ENCODE measurements at places on chromosomes 7 and 10.

- no peak for DNase-seq
Measured at GRCh38 chr7:21639206-21639868, 96.5 kb downstream of the DNAH11 start.

GRCh38 chr10:121522831-121523230 is 75.4 kb downstream of the FGFR2 start:
- no peak for DNase-seq

DNA sequence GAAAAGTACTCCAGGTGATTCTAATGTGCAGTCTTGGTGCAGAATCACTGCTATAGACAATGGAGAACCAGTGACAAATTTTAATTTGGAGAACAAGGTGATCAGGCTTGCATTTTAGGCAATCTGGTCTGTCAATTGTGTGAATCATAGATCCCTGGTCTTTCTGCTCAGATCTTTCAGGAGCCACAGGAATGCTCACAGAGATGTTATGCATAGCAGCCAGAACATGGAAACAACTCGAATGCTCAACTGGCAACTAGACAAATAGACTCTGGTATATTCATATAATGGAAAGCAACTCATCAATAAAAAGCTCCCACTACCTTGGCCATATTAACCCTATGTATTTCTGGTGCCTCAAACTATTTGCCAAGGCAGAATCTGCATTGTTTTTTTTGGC is 209.1 kb downstream of the PHF14 start:
- DNase-seq = no peak

DNA sequence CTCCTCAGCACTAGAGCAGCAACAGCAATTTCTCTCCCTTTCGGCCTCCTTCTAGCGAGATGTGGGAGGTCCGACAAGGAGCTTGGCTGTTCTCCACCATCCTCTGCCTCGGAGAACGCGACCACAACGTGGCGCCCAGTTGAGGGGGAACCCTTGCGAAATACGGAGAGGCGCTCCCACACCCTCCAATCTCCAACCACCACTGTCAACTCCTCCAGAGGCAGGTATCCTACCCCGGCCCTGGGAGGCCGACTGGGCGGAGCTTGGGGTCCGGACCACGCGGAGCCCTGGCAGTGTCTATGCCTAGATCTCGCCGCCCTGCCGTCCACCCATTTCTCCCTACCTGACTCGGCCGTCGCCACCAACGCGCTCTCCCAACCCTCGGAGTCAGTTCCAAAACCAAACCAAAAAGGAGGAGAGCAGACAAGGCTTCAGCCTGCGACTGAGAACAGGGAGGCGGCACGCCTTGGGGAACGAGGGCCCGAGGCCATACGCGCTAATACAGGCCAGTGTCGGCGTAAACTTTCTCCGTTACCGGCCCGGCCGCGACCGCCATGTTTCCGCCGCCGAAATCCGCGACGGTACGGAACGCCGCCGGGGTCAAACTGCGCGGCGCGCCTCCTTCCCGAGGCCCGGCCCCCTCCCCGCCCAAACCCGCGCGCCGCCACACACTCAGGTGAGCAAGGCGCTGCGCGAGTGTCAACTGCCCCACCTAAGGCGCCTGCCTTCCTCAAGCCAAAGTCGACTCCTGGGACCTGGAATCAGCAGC is at the start of gene TMEM168:
TSS of gene TMEM168 (minus strand) at position 577 of the 769 bp plus-strand sequence. CDS start 5,568 bp downstream, outside the sequence.
- peak; percentile 96 for DNase-seq

GRCh38 chr10:101466016-101466912 is 112.3 kb downstream of the BTRC start:
- no peak for DNase-seq

- no peak for DNase-seq
Measured at GRCh38 chr10:11034762-11035161, 17.1 kb downstream of the CELF2 start.

DNA sequence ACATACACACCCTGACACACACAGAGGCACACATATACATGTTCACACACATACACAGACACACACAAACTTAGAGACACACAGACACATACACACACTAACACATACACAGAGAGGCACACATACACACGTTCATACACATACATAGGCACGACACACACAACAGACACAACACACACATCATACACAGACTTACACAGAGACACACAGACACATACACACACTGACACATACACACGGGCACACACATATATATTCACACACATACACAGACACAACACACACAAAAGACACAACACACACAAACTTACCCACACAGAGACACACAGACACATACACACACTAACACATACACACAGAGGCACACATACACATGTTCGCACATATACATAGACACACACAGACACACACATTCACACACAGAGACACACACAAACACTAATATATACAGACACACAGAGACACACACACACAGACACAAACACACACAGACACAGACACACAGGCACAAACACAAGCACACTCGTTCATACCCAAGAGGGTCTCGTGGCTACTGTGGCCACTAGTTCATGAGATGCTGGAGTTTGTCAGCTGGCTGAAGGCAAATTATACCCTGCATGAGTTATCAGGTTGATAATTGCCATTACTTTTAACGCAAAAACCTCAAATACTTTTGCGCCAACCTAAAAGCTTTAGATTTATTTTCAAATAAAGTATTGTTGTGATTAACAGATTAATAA is 17.7 kb upstream of the KLF6 start:
- DNase-seq = no peak

- no peak for DNase-seq
Measured at GRCh38 chr10:49174261-49174925, 13.8 kb downstream of the TMEM273 start.

DNA sequence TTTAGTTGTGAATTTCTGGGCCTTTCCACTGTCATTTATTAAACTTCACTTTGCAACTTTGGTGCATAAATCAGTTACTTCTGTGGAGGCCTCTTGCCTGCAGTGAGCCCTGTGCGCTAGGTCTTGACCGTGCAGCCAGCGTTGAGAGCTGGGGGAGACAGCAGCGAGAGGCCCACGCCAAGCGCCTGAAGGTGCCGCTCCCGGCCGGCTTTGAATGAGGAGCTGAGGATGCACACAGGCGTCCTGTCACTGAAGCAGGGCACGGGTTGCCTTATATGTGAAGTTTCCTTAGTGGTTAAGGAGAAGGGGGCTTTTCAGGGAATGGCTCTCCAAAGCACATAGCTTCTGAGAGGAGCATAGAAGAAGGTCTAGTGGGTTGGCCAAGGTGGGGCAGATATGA is 70.9 kb upstream of the CCNY start:
- DNase-seq = no peak

DNA sequence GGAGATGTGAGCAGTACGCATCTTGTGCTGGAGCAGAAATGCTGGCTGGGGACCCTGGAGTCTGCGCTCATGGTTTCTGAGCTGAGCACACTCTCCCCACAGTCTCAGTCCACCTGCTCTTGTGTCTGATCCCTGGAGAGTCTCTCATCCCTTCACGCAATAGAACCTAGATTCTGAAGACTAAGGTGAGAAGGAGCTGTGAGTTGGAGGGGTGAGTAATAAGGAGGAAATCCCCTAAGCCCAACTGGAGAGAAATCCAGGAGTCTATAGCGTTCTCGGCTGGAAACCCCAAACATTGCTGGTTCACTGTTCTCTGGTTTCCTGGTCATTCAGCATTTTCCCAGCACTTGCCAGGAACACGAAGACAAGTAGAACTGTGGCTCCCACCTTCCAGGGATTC is 68.3 kb upstream of the SMNDC1 start:
- DNase-seq = peak; percentile 47

DNA sequence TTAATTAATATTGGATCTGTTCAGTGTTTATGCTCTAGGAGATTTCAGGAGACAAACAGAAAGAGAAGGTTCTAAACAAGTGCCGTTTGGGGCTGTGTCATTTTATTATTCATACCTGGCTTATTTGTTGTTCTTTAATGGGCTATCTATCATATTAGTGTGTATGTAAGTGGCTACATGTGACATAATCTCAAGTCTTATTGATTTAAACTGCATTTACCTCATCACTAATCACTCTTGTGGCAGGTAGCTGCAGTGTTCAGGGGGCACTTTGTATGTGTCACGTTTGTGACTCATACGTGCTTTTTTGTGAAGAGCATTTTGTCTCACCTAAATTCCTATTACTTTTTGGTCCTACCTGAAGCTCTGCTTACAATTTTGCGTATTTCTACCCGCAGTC is 95.4 kb downstream of the EXOC4 start:
- DNase-seq = no peak
